ENCODE measurements at places on chromosomes 2 and 18.
A peak's percentile ranks its signal among the peaks of the same experiment; 100 is the strongest.

- no peak for DNase-seq
These were observed 54.6 kb downstream of the LAMA3 start for GRCh38 chr18:23743733-23744333.

DNA sequence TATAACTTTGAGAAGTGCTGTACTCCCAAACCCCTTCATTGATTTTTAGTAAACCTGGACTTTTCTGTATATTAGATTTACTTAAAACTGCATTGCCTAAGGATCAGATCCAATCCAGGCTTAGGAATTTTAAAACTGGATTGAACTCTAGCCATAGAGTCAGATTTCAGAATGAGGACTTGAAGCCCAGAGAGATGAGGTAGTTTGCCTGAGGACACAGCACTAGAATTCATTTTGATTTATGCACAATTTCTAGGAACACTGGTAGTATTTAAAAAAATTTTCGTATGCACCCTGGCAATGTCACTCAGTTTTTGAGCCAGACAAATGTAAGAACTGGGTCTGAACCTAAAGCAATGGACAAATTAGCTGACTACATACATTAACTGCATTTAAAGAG is 144.9 kb downstream of the KCTD1 start:
- DNase-seq: no peak

DNA sequence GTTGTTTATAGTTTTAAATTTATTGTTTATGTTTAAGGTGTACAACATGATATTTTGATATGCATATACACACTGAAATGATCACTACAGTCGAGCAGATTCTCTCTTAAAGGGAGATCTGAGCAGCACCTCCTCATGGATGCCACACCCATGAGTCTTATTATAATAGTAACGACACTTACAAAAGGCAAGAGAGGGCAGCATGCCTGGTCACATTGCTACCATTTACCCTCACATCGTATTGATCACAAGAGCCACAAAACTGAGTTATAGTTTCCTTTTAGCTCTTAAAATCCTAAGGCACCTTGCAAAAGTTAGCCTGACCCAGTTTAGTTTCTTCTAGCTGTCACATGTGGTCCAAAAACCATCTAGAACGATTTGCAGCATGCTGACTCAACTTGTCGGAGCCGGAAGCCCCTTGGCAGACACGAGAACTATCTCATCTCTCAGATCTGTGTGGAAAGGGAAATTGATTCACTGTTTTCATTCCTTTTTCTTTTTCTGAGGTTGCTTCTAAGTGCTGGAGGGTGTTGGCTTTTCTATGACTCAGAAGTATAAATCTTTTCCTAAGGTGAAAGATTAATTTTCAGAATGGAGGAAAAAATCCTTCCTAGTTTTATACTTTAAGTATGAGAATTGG is 85.3 kb downstream of the CDC42EP3 start:
- no peak for DNase-seq

DNA sequence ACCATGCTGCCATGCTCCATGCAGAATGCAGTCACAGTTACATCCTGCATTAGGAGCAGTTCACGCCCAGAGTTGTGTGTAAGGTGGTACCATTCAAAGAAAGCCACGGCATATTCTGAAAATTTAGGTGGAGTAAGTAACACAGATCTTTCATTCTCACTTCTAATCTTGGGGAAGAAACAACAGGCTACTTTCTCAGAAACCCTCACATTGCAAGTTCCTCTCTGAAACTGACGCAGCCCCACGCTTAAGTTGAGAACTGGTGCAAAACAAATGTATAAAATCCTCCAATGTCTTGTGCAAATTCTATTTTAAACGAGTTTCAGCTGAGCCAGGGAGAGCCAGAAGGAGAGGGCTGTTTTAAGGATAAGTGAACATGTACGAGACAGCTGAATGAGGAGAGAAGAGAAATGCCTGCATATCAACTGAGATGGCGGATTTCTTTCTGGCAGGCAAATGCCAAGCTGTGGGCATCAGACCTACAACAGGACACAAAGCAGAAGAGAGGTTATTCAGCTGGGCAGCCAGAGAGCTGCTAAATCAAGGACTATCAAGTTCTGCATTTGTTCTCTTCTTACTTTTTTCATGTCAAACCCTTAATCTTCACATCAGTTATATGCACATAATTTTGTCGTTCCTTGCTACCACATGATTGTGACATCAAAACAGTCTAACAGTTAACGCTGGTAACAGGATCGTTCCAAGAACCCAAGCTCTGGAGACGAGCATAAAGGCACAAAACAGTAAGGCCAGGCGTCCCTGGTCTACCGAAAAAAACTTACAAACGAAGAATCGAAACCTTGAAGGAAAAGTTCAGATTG is 6.4 kb downstream of the ARL4C start:
- no peak for DNase-seq

- DNase-seq: no peak
These were observed 33.3 kb downstream of the CCDC85A start for GRCh38 chr2:56217106-56217505.

GRCh38 chr2:73268830-73269685 is 15.2 kb downstream of the FBXO41 start:
- peak; percentile 45 for DNase-seq

- DNase-seq: peak; percentile 31
These were observed 127.6 kb upstream of the SPOPL start for GRCh38 chr2:138373993-138374408.

DNA sequence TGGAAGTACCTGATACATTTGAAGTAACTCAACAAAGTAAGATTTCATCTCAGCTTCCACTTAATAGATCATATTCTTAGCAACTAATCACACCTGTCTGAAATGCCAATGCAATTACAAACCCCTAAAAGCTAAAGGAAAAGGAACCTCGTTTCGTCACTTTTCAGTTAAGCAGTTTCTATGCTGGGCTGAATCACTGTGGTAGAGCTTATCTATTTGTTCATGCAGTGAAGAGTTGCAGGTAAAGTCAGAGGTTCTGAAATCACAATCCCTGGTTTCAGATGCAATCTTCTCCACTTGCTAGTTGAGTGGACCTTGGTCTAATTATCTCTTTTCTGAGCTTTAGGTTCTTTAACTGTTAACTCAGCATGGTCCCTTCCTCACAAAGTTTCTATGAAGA is 6.3 kb downstream of the HRH4 start:
- no peak for DNase-seq

DNA sequence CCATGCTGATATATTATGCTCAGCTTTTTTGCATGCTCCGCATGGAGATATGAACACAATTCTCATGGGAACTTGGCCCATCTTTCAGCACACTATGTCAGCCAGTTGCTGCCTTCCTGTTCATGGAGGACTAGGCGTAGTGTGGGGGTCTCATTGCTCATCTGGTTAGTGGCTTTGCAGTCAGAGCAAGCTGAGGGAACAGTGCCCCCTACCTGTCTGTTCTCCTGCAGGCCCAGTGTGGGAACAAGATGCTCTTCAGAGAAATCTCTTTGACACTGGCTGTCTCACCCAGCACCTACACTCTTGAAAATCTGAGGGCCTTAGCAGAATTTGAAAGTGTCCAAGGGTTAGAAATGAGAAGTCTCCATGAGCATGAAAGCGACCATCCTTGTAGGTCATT is 47.1 kb downstream of the SPTBN1 start:
- peak; percentile 59 for DNase-seq

- no peak for DNase-seq
These were observed 4.4 kb downstream of the CCL20 start for GRCh38 chr2:227817850-227818674.

DNA sequence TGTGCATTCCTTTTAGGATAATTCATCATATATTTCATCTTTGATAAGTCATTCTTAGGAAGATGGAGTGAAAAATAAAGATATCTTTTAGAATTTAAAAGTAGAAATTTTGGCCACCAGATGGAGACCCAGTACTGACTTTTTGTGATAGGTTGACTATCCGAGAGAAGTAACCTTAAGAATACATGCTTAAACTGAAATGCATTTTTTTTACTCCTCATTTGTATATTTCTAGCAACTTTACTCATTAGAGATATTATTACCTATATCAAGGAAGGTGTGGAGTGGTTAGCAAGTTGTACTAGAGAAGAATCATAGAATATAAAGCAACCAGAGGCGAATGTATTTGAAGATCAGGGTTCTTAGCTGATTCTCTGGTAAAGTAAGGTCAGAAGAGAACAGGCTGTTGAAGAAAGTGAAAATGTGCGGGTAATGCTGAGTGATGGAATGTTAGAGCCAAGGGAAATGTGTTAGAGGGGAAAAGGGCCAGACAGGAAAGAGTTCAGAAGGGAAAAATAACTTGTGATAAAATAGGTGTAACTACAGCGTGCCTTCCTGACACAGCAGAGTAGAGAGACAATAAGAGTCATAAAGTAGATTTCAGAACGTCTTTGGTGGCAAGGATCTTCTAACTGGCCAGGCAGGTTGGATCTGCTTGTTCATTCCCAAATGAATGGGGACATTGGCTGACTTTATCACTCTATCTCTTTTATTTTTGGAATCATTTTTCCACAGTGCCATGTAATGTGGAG is 52.3 kb downstream of the TDRD15 start:
- DNase-seq: no peak

DNA sequence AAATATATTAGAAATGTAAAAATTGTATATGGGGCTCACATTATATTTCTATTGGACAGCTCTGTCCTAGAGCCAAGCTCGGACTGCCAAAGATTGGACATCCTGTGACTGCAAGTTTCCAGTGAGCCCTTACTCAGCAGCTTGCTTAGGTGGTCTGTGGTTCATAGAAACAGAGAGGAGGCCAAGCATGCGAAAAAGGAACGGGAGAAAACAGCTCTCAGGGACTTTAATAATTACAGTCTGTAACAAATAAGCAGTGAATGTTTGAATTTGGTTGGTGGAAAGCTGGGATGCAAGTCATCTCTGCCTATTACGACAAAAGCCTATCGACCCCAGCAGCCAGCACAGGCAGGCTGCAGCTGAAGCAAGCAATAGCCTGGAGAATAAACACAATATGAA is 35.6 kb downstream of the WIPF1 start:
- DNase-seq: no peak

GRCh38 chr2:237060534-237061312 is 25.0 kb upstream of the COPS8 start:
- DNase-seq: peak; percentile 79

DNA sequence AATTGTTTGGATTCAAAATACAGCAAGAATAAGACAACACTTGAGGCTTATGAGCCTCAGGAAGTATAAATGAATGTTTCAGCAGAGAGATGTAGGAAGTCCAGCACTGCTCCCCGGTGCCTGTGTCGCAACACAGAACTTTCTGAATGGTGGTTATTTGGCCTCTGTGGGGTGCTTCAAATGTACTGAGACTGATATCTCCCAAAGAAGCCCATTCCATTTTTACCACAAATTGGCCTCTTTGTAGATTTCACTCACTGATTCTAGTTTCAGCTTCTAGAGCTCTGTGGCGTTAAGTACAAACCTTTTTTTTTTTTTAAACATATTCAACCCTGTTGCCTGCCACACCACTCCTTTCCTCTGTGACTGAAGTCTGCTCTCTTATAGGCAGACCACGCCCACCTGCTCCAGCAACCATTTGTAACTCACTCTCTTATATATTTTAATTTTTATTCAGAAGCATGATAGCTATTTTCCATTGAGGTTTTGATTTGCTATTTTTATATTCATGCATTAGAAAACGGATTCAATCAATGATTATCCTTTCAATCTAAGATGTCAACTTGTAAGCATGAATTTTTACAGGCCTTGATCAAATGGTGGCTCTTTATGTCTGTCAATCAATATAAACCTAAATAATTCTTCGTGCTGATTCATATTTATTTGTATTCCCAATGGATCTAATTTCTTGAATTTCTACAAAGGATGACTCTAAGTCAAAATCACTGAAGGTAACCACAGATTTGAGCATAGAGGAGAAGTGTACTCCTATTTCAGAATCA is 277.1 kb upstream of the CCDC68 start:
- DNase-seq: no peak

- no peak for DNase-seq
These were observed 81.5 kb downstream of the CD226 start for GRCh38 chr18:69866212-69866611.

DNA sequence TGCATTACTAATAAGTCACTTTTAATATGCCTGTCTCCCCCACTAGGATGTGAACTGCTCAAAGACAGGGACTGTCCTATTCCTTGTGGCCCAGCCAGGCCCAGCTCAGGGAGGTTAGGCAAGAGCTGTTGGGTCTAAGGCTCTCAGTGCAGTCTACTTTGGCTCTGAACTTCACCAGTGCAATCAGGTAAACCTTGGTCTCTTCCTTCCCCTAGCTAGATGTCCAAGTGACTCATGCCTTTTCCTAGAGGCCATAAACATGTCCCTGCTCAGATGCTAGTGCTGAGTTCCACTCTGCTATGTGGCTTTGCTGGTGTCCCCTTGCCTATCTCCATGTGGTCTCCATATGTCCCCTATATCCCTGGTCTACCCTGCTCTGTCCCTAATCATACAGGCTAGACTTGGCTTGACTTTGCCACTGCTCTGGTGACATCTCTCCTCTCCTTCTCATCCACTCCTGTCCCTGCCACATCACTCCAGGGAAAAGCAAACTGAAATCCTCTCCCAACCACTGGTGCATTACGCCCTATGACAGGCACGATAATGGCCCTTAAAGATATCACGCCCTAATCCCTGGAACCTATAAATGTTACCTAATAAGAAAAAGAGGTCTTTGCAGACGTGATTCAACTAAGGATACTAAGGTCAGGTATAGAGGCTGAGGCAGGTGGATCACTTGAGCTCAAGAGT is 45.7 kb upstream of the PPP1CB start:
- DNase-seq: no peak

DNA sequence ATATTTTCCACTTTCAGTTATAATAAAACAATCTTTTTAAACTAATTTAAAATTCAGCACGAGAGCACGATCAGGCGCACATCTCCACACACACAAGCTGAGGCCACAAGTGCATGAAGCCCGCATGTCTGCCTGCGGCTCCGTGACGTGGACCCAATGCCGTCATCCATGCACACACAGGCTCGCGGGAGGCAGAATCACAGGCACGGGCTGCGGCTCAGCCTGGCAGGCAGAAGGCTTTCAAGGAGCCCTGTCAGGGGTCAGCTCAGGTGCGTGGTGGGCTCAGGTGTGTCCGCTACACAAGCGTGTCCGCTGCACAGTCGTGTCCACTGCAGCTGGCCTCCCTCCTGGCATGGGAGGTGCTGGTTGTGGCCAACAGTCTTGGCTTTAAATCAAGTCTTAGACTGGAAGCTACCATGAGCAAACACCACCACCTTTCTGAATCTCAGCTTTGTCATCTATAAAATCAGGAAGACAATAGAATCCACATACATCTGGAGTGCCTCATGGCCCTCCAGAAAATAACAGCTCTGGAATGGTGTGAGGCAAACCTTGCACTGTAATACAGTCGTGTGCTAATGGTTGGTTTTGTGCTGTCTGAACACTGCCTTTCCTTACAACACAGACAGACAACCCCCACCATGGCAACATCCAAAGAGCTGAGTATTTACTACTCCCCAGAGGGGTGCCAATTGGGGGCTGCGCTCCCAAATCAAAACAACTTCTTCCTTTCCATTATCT is 210.1 kb downstream of the NDUFA10 start:
- no peak for DNase-seq

DNA sequence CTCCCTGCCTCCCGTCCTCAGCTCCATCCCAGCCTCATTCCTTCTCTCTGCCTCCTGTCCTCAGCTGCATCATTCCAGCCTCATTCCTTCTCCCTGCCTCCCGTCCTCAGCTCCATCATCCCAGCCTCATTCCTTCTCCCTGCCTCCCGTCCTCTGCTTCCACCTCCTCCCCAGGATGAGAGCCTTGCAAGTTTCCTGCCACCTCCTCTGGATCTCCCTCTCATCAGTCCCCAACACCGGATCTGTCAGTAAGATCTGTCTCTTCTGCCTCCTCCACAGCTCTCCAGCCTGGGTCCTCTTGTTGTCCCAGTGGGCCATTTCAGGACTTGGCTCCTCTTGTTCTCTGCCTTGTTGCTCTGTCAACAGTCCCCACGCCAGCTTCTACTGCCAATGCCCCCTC is 130.9 kb downstream of the NDUFA10 start:
- no peak for DNase-seq

GRCh38 chr2:109164739-109165221 is 35.8 kb downstream of the SH3RF3 start:
- no peak for DNase-seq

Data from D341Med (cell line).